ENCODE measurements at places on chromosomes 6 and 20. TPM values are rescaled to one million over a fixed set of nuclear protein-coding genes. Genes with fewer than 3 reads are reported as not detected.

Gene BHLHE23
- not detected for polyA plus RNA-seq

Gene ARMC12
- polyA plus RNA-seq = 2.0 TPM

Gene PGC
- 26,682 TPM for polyA plus RNA-seq

Gene PRR18
- polyA plus RNA-seq = not detected

Gene NMBR
- not detected for polyA plus RNA-seq

Gene ASIP
- 1.1 TPM for polyA plus RNA-seq

Gene ARMH2
- polyA plus RNA-seq = not detected

Gene SLC24A3
- 2.4 TPM for polyA plus RNA-seq

Gene FAXC
- 2.6 TPM for polyA plus RNA-seq

Gene SS18L1
- 6.1 TPM for polyA plus RNA-seq

Gene MMUT
- polyA plus RNA-seq = 17.6 TPM

Gene FNDC11
- 0.50 TPM for polyA plus RNA-seq

Gene SPAG4
- 2.9 TPM for polyA plus RNA-seq

Gene CPXM1
- 0.50 TPM for polyA plus RNA-seq

Gene C20orf141
- polyA plus RNA-seq = not detected

Gene ZCCHC3
- 8.6 TPM for polyA plus RNA-seq

Gene ERMARD
- 41.9 TPM for polyA plus RNA-seq

Gene SEL1L2
- polyA plus RNA-seq = not detected

Gene PSORS1C1
- polyA plus RNA-seq = 3.9 TPM

Gene TXLNB
- 0.37 TPM for polyA plus RNA-seq

Gene RAET1L
- polyA plus RNA-seq = 5.0 TPM

Gene TP53RK
- 14.2 TPM for polyA plus RNA-seq

Gene SYTL3
- 3.4 TPM for polyA plus RNA-seq

Gene ADGRF4
- polyA plus RNA-seq = 6.5 TPM
